Stimulated activated CD4-positive, alpha-beta T cell treated with anti-CD3 and anti-CD28 coated beads, TNF-alpha, amount 100 ng/mL, for 1 hour (primary cell): ENCODE measurements at places on chromosomes 2 and 18.
A peak's percentile ranks its signal among the peaks of the same experiment; 100 is the strongest.

GRCh38 chr2:203018181-203018580 is 3.5 kb downstream of the NBEAL1 start:
- no peak for DNase-seq

DNA sequence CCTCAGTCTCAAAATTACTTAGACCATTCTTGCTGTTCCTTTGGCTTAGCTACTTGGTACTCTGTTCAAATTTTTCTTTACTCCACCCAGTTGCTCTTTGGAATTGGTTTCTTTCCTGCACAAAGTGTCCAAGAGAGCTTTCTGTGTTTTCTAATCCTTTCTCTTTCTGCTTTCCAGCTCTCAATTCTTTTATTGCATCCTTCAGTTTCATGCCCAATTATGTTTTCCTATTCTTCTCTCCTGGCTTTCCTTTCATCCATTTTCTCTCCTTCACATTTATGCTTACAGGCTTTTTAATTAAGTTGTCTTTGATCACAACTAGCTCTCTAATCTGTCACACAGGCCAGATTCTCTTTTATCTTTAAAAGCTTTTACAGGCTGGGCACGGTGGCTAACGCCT is 38.2 kb downstream of the UBR3 start:
- no peak for DNase-seq

DNA sequence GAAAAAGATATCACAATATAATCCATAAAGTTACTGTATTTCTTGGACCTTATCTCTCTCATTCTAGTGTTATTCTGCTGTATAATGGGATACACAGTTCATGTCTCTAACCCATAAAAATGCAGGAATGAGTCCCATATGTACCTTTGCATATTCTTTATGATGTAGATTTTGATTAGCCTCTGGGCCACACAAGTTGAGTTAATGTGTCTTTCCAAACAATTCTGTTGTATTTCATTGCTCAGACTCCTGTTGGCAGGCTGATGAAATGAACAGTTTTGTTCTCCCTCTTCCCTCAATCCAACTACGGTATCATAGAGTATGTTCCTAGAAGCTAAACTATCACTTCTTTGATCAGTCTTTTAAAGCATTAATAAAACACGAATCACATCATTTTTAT is 113.2 kb upstream of the SATB2 start:
- no peak for DNase-seq

GRCh38 chr2:119290859-119291587 is 67.4 kb downstream of the STEAP3 start:
- peak; percentile 53 for DNase-seq

DNA sequence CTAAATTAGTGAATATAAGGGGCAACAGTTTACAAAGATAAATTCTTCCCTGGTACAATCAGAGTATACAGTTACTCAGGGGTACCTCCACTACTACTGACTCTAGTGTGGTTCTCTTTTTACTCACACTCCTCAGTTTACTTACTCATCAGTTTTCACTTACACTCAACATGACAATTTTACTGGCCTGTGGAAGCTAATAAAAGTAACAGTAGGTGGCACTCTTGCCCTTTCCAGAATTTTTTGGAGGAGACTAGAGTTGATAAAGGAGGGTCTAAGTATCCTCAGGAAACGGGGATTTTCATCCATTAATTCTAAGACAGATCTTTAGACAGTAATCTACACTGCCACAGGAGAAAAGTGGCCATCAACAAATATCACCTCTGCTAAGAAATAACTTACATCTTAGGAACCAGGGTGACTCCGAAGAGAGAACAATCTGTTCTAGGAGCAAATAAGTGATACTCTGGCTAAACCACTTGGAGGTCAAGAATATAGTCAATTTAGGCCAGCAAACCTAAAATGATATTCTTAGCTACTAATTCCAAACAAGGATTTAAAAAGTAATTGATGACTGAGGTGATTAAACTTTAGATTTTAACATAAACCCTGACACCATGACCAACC is 61.3 kb downstream of the ATL2 start:
- DNase-seq: no peak

DNA sequence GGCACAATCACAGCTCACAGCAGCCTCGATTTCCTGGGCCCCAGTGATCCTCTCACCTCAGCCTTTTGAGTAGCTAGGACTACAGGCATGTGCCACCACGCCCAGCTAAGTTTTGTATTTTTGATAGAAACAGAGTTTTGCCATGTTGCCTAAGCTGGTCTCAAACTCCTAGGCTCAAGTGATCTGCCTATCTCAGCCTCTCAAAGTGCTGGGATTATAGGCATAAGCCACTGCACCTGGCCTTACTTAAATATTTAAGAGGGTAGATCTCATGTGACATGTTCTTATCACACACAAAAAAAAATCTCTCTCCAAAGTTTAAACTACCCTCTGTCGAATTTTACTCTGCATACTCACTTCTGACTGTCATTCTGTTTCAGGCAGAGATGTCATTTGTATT is 75.4 kb upstream of the CHRNA1 start:
- DNase-seq: no peak

DNA sequence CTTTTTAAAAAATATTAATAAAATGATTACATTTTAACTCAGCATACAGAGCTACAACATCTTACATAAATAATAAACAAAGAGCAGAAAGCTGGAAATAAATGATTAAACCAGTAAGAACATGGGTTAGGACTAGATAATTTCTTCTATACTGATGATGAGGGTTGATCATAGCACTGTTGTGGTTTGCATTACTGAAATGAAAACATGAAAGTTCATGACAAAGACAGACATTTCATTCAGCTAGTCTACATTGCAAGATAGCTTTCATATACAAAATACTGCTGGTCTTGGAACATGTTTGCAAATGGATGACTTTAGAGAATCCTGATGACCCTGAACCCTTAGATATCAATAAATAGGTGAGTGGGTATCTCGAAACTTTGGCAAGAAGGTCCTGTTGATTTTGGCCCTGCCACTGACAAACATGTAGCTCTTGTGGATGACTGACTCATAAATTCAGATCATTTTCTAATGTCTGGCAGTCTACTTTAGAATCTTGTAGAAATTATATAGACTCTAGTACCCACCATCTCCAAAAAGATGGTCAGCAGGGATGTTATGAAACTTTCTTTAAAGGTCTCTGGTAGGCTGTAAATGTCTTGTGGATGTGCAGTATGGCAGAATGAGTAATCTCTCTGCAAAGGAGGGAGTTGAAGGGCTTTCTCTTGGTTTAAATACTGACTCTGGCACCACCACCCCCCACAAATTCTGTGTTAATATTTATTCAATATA is 15.5 kb upstream of the CDC42EP3 start:
- DNase-seq: no peak

DNA sequence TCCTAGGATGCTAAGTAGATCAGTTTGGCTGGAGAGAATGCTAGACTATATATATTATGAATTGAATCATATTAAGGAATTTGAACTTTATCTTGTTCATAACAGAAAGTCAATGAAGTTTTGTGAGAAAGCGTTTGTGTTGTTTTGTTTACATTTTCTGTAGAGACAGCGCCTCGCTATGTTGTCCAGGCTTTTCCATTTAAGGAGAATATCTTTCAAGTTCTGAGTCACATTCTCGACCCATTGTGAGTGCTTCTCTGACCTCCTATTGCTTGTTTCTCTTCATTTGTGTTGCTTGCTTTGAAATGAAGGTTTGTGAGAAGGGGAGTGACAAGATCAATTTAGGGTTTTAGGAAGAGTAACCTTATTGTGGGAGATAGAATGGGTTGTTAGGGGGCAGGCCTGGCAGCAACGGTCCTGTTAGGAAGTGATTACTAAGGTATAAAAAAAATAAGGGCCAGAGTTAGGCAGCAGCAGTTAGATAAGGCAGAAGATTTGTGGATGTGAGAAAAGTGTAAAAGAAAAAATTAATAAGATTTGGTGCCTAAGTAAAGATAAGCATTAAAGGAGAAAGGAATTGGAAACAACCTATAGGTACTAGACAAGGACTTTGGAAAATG is 47.6 kb upstream of the ACVR1 start:
- no peak for DNase-seq
